ENCODE measurements at places on chromosomes 11 and 22.

GRCh38 chr11:77106321-77106720, 3.7 kb downstream of the OMP start:
- DNase-seq: no peak

- no peak for DNase-seq
These were observed 20.8 kb upstream of the ZBED5 start for GRCh38 chr11:10878408-10879214.

DNA sequence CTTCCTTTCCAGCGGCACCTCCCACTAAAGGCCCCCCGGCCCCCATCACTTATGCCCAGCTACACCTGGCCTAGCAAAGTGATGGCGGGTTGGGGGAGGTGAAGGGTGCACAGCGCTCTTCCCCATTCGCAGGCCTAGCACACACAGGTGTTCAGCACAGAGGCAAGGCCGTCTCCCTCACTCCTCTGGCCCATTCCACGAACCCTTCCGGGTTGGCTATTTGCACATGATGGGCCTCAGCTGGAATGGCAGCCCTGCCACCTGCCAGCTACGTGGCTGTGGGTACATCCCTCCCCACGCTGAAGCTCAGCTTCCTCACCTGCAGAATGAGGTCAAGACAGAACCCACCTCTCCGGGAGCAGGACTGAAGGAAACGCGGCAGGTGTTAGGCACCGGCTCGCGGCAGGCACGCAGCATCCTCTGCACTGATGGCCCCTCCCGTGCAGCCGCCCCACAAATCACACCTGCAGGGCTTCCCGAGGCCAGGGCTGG, 4.8 kb downstream of the KIAA0930 start:
- DNase-seq: no peak

- no peak for DNase-seq
These were observed 48.3 kb downstream of the SYT13 start for GRCh38 chr11:45237711-45238315.

- no peak for DNase-seq
These were observed 73.7 kb upstream of the OR4B1 start for GRCh38 chr11:48142889-48143288.

DNA sequence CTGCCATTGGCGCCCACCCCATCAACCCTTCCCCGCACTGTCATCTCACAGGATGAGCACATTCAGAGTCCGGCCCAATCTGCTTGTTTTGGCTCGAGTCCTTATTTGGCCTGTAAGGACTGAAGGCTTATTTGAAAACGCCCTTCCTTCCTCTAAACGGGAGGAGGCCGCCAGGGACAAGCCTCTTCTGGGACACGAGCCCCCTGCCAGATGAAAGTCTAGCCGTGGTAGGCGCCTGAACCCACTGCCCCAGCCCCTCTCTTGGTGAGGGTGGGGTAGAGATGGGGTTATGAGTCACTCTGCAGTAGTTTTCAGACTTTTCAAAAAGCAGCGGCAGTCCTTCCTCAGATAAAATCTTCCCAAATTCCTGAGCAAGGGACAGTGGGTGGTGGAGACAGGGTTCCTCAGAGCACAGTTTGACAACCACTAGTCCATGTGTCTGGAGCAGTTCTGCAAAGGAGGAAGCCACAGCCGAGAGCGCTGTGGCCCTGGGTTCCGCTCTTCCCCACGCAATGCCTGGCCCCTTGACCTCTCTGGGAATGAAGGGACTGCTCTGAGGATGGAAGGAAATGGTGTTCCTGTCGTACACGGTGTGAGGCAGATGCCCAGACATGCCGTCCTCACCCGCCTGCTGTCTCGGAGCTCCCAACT, 57.0 kb downstream of the MYH9 start:
- no peak for DNase-seq

- no peak for DNase-seq
These were observed 20.0 kb upstream of the LMO1 start for GRCh38 chr11:8283465-8284230.

DNA sequence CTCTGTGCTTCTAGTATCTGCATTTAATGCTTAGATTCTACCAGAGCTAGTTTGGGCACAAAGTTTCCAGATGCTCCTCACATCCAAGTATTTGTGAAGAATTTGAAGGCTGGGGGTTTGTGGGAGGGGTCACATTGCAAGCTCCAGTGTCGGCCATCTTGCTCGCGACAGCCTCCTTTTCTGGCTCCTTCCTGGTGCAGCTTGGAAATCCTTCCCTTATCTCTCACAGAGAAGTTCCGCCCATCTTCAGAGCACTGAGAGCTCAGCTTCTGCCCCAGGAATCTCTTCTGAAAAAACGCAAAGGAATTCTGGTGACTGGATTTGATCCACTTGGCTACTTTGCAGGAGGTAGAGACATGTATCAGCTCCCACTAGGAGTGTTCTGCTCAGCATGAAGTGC, 497.5 kb downstream of the TBC1D22A start:
- no peak for DNase-seq

DNA sequence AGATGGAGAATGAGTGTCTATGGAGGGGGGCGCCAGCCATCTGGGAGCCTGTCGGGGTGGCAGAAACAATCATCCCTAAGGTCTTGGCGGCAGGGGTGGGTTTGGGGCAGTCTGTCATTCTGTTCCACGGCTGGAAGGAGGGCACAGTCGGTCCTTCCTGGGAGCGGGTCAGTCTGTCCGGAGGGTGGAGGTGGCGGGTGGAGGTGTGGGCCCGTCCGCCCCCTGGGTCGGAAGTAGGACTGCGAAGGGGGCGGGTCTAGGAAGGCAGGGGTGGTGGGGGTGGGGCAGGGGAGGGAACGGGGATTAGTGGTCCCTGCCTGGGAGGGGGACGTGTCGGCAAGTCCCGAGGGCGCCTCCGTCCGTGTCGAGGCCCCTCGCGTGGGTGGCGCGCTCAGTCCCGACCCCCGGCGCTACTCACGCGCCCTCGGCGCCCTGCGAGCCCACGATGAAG, 461 bp downstream of the TBC1D10A start:
- DNase-seq: no peak

DNA sequence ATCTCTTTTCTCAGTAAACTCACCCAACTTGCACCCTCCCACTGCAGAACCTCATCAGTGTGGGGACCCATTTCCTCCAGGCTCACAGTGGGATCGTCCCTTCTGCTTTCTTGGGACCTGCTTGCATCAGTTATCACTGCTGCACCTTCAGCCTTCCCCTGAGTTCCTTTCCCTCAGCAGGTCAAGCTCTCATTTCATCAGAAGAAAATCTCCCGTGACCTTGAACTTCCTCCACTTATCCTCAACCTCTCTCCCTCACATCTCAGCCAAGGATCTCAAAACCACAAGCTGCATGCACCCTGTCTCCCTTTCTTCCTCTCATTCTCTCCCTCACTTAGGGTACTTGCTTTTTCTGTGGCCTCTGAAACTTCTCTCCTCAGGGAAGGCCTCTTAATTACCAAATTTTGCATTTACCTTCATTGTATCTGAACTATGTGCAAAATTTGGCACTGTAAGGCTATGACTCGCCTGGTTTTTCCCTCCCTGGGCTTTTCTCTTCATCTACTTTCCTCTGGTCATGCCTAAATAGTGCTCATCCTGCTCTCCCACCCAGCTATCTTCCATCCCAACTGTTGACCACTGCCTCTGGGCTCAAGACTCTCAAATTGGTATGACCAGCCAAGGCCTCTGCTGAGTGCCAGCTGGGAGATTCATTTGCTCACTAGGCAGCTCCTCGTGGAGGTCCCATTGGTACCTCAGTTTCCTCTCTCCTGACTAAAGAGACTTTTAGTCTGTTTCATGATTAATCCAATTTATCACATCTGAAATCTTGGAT, 2.7 kb upstream of the RCE1 start:
- no peak for DNase-seq

- DNase-seq: no peak
These were observed 60.5 kb downstream of the ENTHD1 start for GRCh38 chr22:39833093-39833492.
